Common myeloid progenitor, CD34-positive (primary cell): ENCODE measurements at places on chromosomes 13 and 19.

DNA sequence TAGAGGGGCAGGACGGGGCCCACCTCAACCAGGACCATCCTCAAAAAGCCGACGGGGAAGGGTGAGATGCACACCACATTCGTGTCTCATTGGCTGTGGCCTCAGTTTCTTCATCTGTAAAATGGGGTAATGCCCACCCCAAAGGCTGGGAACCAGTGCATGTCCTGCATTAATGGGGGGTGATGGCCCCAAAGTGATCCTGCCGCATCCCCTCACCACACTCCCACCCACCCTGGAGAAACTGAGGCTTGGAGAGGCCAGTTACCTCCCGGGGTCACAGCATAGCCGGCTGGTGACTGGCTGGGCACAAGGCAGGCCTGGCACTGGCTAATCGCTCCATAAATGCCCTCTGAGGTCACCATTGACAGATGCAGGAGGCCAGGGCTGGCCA, 640 bp upstream of the MIDN start:
- no peak for DNase-seq

- DNase-seq = peak; percentile 90
These were observed 38.0 kb upstream of the ZNF573 start for GRCh38 chr19:37817180-37817981.

DNA sequence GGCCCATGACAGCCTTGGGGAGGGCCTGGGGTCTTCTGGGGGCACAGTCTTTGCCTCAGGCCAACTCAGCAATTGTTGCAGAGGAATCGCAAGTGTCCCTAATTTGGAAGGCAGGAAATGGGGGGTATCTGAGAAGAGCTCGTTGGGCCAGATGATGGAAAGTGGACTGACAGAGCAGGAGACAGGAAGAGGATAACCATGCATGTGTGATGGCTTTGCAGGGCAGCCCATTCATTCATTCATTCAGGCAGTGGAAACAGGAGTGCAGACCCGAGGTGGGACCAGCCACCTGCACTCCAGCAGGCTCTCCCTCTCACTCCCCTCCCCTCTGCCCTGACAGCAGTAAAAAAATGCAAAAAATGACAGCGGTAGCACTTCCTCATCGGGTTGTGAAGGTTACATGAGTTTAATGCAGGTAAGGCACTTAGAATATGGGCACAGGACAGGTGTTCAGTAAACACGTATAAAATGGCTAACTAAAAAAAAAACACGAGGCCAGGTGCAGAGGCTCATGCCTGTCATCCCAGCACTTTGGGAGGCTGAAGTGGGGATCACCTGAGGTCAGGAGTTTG, 5.0 kb upstream of the TMEM147 start:
- DNase-seq = no peak

DNA sequence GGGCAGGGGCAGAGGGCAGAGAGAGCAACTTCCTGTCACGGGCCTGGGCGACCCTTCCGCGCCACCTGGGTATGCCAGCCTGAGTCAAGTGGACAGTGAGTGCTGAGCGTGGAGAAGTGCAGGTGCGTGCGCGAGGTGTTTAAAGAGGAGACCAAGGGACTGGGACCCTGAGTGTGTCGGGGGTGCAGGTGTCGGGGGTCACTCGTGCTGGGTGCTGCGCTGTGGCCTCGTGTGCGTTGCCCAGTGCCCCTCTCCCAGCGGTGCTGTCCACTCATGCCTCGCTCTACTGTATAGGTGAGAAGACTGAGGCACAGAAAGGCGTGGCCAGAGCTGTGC, 18.9 kb upstream of the KCTD15 start:
- no peak for DNase-seq

DNA sequence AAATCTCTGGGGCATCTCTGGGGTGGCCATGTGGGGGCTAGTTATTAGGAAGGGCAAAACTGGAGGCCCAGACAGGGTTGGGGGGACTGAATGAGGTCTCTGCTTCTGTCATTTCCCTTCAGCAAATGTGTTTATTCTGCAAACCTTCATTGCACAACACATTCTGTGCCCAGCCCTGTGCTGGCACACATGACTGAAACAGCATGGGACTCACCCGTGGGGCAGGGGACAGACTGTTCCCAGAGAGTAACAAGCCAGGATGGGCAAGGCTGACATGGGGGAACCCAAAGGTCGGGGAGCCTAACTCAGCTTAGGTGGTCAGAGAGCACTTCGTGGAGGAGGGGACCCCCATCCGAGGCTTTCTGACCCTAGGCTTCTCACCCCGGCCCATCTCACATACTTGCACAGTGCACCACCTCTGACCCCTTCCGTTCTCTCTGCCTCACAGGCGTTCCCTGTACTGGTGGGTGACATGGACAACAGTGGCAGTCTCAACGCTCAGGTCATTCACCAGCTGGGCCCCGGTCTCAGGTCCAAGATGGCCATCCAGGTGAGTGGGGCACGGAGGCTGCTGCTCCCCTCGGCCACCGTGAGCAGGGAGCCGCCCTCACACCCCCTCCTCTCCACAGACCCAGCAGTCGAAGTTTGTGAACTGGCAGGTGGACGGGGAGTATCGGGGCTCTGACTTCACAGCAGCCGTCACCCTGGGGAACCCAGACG, 2.4 kb downstream of the TOMM40 start:
- DNase-seq = no peak

DNA sequence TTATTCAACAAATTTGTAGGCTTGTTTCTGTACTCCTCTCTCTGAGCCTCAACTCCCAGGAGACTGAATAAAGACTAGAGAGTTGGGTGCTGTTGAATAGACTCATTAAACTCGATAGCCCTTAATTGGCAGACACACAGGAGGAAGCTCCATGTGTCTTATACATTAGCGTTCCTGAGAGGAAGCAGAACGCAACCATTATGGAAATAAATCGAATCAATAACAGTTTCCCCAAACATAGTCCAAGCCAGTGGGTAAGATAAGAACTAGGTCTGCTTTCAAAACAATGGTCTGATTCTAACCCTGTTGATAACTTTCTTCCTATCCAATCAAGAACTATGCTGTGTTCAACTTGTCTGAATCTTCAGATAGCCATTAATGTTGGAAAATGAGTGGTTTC, 118.1 kb upstream of the FNDC3A start:
- DNase-seq = no peak

DNA sequence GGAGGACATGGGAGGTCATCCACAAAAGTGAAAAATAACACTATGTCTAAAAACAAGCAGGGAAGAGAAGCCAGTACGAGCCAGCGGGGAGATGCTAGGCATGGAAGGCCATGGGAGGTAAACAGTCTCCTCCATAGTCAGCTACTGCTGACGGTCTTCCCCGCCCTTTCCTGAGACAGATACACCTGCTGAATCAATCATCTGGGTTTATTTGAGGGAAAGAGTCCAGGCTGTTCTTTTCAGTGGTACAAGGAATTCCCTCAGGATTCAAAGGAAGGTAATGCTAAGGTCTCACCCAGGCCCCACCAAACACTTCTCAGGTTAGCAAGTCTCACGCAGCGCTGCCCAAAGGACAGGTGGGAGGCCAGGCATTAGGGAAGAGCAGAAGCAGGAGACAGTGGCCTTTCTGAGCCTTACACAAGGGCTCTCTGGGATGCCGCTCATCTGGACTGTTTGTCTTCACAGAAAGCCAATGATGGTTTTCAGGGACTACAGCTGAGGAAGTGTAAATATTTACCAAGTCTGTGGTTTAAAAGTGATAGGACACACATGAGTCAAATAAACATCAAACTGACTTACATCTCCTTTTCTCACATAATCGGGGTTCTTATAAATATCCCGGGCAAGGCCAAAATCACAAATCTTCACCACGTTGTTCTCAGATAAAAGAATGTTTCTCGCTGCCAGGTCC, 173.9 kb downstream of the FLT1 start:
- no peak for DNase-seq

DNA sequence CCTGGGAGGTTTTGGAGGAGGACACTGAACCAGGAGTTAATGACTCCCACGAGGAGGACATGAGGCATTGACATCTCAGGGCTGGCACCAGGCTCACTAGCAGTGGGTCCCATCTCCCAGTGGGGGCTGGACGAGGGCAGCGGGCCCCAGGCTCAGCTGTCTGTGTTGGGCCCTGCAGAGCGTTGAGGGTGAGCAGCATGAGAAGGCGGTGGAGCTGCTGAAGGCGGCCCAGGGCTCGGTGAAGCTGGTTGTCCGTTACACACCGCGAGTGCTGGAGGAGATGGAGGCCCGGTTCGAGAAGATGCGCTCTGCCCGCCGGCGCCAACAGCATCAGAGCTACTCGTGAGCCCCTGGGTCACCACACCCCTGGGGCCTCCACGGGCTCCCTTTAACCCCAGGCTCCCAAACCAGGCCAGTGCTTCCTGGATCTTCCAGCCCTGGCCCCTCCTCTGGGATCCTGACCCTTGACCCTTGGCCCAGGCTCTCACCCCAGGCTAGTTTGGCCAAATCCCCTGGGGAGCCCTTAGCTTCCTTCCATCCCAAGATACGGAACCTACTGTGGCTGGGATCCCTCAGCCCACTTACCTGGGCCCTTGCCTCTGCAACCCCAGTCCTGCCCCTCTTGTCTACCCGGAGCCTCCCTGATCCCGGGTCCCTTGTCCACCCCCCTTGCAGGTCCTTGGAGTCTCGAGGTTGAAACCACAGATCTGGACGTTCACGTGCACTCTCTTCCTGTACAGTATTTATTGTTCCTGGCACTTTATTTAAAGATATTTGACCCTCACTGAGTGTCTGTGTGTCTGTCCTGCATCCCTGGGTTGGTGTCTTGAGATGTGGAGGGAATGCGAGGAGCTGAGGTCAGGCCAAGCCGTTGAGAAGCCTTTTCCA, 1.0 kb downstream of the C19orf73 start:
- no peak for DNase-seq

GRCh38 chr13:97381189-97381588, 52.8 kb upstream of the RAP2A start:
- DNase-seq = no peak

GRCh38 chr13:102774591-102775520, 1.3 kb upstream of the TEX30 start:
- peak; percentile 78 for DNase-seq

- DNase-seq = peak; percentile 57
These were observed 111.3 kb downstream of the ZNF486 start for GRCh38 chr19:20278342-20278741.

GRCh38 chr19:55069865-55070197, 5.8 kb upstream of the EPS8L1 start:
- DNase-seq = no peak

- no peak for DNase-seq
These were observed 428.5 kb upstream of the NBEA start for GRCh38 chr13:34513526-34513925.

DNA sequence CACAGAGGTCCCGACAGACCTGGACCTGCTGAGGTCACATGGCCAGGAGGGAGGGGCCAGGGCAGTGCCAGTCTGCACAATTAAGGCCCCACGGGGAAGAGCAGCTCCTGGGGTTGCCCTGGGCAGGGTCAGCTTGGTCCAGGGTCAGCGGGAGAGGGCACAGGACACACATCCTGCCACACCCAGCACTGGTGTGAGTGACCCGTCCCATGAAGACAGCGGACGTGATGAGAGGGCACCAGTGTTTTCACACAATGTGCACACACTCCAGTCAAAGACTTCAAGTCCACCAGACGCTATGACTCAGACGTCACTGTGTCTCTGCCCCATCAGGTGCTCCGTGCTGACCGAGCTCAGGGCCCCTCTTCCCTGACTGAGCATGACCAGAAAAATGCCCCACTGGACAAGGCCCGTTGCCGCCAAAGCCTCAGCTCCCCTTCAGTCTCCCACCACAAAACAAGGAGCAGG, 4.2 kb downstream of the TMEM259 start:
- DNase-seq = no peak

GRCh38 chr19:4977299-4978174, 8.6 kb downstream of the KDM4B start:
- DNase-seq = no peak

GRCh38 chr13:89279374-89279773, 1608.2 kb downstream of the SLITRK5 start:
- no peak for DNase-seq

GRCh38 chr19:45782820-45783785, 813 bp upstream of the DMPK start:
- DNase-seq = no peak

GRCh38 chr13:35157143-35157755, 215.2 kb downstream of the NBEA start:
- DNase-seq = peak; percentile 74

GRCh38 chr13:35729926-35730627, 253.6 kb upstream of the MAB21L1 start:
- DNase-seq = no peak

DNA sequence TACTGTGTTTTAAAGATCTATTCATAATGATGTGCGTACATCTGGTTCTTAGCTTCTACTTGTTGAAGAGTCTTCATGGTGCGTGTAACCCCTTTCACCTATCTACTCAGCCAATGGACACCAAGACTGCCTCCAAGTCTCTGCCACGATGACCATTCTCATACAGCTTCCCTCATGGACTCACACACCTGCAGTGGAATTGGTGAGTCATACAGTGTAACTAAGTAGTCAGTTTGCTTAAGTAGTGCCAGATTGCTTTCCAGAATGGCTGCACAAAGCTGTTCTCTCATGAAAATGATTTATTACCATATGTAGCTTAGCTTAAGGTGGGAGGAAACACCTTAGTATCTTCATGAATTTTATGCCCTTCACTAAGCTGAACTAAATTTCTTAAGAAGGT, 112.3 kb downstream of the AKAP11 start:
- no peak for DNase-seq

GRCh38 chr13:51278426-51279130, 56.4 kb downstream of the FAM124A start:
- no peak for DNase-seq

- DNase-seq = no peak
These were observed 38.1 kb downstream of the ZNF493 start for GRCh38 chr19:21434967-21435544.

GRCh38 chr13:50299546-50300249, 284.5 kb downstream of the KCNRG start:
- no peak for DNase-seq

DNA sequence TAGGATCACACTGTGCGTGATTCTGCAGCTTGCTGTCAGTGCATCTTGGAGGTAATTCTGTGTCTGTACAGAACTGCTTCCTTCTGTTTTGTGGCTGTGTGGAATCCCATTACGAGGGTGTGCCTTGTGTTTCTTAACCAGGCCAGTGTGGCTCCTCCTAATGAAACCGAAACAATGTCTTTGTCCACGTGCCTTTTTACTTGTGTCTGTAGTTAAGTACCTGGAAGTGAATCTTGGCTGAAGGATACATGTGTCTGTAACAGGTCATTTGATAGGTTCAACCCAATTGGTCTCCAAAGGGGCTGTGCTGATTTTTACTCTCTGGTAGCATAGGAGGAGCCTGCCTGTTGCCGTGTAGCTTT, 13.1 kb downstream of the NOP53 start:
- no peak for DNase-seq

DNA sequence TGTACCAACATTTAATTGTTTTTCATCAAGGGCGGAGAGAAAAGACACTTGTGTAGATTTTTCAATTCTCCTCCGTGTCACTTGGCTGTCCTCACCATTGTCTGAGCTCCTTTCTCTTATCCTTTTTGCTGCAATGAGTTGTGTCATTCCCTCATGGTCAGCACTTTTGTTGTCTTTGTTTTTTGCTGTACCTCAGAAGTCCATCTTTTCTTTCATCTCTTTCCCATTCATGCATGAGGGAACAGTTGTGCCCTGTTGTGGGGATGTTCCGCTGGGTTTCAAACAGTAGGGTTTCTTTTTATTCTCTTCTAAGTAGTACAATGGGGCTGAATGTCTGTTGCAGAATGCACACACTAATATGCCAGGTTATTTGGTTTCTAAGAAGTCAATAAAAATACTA, 222.6 kb downstream of the TM9SF2 start:
- DNase-seq = no peak
